ENCODE measurements at places on chromosomes 4 and X.

DNA sequence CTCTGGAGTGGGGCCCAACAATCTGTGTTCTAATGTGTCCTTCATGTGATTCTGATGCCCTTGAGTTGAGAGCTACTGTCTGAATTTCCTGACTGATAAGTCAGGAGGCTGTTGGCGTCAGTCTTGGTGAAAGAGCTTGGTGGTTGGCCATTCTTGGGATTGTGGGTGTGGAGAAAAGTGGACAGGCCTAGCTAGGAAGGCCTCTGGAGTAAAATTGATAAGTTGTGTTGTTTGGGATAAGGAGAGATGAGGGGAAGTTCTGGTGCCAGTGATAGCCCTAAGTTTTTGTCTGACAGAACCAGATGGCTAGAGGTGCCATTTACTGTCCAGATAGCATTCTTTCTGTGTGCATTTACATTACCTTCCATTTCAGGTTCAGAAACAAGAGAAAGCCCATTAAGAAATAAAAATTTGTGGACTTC lies 11.7 kb downstream of the NSD2 start:
- no peak for DNase-seq

- no peak for DNase-seq
Observed at GRCh38 chr4:25020236-25020635, 10.5 kb downstream of the LGI2 start.

DNA sequence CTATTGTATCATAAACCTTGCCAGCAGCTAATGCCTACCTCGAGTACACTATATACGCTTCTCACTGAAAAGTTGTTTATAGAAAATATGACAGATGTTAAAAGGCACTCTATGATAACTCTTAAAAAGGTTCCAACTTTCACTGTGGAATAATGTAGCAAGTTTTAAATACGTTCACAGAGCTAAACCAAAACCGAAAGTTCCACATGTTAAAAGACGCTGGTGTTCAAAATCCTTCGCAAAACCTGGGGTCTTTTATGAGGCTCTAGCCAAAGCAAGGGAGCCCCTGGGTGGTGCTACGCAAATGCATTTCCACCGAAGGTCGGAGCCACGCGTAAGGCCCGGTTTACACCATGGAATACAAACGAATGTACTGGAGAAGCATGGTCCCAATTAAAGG lies 103.7 kb upstream of the TENM3 start:
- no peak for DNase-seq

DNA sequence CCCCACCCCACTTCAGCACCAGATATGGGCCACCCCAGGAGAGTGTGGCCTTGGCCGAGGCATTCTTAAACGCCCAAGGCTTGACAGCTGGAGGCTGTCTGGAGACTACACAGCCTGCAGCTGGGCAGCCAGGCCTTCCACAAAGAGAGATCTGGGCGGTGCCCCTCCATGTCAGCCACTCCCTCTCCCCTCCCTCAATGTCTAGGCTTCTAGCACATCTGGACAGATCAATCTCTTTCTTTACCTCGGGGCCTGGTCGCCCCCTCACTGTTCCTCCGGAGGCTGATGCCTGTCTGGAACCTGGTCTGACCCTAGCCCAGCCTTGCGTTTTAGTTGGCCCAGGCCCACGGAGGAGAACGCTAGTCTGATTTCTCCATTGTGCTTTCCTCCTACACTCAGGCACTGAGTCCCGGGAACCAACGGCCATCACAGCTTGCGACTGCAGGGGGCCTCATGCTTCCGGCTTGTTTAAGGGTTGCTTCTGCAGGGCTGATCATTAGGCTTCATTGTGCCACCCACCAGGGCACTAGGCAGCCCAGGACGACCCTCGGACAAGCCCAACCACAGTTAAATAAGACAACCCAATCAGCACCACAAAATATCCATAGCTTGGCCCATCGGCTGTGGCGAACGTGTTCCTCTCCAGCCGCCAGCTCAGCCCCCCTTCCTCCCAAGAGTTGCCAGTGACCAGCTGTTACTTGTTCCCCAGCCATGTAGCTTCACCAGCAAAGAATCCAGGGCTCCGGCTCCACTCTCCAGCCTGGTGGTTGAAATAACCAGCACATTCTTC lies 200.6 kb downstream of the BCOR start:
- DNase-seq, result no peak

- DNase-seq, result no peak
Observed at GRCh38 chrX:133188631-133189030, 29.5 kb downstream of the TFDP3 start.

- no peak for DNase-seq
Observed at GRCh38 chr4:38831653-38832052, 25.0 kb downstream of the TLR6 start.

DNA sequence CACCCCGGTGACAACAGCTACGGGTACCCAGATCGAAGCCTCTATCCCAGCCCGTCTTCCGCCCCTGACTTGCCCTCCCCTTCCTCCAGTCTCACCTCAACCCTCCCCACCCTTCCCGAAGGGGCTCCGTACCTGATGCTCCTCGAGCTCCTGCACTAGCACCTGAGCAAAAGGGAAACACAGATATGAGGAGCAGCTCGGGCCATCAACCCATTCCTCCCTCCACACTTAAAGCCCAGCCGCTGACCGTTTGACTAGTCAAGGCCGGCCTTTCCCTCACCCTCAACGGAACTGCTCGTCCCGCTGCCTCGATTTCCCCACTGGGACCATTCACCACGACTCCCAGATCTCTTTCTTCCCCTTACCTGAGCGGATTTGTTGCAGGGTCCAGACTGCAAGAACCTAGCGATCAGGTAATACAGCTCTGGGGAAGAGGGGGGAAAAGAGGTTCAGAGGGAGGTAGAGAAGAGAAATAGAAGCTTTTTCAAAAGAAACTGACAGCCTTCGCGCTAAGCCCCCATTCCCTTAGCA lies 731 bp downstream of the BRWD3 start:
- peak; percentile 12 for DNase-seq

GRCh38 chr4:107270614-107271013 lies 234.5 kb upstream of the DKK2 start:
- DNase-seq, result no peak

GRCh38 chrX:149799095-149799714 lies 17.5 kb downstream of the MAGEA9 start:
- no peak for DNase-seq

GRCh38 chrX:8867406-8867805 lies 66.2 kb upstream of the FAM9A start:
- DNase-seq, result no peak

- DNase-seq, result no peak
Observed at GRCh38 chr4:157918036-157918832, 254.6 kb downstream of the GASK1B start.

GRCh38 chr4:152992027-152992426 lies 55.9 kb downstream of the FHDC1 start:
- DNase-seq, result no peak

GRCh38 chr4:123740236-123740635 lies 343.6 kb downstream of the SPRY1 start:
- no peak for DNase-seq

DNA sequence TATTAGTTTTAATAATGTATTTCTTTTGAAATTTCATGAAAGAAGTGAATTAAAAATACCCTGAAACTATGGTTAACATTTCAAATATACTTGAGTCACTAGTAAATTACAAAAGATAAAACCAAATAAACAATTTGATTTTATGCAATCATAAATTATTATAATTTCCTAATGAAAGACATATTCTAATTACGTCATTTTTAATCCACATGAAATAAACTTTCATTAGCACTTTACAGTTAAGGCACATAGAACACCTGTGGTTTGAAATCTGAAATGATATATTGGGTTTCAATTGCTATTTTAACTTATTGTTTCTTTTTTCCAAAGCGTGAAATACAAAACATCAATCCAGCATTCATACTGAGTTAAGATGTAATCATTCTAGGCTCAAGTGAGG lies 1492.5 kb upstream of the PABPC4L start:
- no peak for DNase-seq

DNA sequence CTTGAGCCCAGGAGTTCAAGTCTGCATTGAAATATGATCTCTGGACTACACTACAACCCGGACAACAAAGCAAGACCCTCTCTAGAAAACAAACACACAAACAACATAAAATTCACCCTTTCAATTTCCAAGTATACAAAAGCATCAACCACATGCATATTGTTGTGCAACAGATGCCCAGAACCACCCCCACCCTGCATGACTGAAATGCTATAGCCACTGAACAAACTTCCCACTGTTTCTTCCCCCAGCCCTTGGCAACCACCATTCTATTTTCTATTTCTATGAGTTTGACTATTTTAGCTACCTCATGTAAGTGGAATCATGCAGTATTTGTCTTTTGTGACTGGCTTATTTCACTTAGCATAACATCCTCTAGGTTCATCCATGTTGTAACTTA lies 14.2 kb upstream of the C4orf51 start:
- no peak for DNase-seq

GRCh38 chr4:31917334-31917733 lies 1197.2 kb downstream of the PCDH7 start:
- no peak for DNase-seq

GRCh38 chr4:78293821-78294301 lies 236.7 kb downstream of the FRAS1 start:
- no peak for DNase-seq

DNA sequence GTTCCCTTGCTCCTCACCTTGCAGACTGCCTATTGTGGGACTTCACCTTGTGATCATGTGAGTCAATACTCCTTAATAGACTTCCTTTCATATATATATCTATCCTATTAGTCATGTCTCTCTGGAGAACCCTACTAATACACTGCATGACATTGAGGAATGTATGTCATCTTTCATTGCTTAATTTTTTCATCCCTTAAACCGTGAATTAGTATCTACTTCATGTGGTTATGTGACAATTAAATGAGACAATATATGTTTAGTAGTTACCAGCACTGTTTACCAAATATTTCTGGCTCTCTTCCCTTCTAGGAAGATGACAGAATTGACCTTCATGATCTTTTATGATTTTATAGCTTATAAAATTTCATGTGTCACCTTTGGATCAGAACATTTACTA lies 759.5 kb downstream of the GRXCR1 start:
- DNase-seq, result no peak

- no peak for DNase-seq
Observed at GRCh38 chrX:73239242-73239641, 24.6 kb upstream of the NAP1L2 start.

Measured in activated T-helper 2 cell treated with anti-CD3 and anti-CD28 coated beads, Interferon-gamma antibody, Interleukin-2, Interleukin-4, amounts not matched to agents 10 μg/mL and 5 μg/mL and 100 μg/mL, durations not matched to agents 14 hours and 24 hours and 36 hours (primary cell).